ENCODE measurements at places on chromosomes 16 and 17.

DNA sequence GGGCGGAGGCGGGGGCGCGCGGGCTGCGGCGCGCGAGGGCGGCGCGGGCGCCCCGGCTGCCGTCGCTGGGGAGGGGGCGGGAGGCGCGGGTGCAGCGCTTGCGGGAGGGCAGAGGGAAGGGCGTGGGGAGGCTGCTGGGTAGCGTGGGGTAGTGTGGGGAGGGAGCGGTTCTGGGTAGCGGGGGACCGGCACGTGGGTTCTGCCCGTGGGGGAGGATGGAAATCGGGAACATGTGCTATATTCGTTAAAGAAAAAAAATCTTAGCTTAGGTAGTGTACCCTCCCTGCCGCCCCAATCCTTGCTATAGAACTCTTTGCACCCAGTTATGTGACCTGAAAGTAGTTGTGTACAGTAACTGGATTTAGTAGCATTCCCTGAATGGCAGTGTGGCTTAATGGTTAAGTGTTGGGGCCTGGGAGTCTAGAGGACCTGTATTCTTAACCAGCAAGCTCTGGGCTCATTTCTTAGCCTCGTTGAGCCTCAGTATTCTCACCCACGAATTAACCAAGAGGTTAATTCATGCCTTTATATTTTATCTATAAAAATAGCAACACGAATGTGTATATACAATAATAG is 646 bp downstream of the RABEP1 start:
- no peak for DNase-seq

DNA sequence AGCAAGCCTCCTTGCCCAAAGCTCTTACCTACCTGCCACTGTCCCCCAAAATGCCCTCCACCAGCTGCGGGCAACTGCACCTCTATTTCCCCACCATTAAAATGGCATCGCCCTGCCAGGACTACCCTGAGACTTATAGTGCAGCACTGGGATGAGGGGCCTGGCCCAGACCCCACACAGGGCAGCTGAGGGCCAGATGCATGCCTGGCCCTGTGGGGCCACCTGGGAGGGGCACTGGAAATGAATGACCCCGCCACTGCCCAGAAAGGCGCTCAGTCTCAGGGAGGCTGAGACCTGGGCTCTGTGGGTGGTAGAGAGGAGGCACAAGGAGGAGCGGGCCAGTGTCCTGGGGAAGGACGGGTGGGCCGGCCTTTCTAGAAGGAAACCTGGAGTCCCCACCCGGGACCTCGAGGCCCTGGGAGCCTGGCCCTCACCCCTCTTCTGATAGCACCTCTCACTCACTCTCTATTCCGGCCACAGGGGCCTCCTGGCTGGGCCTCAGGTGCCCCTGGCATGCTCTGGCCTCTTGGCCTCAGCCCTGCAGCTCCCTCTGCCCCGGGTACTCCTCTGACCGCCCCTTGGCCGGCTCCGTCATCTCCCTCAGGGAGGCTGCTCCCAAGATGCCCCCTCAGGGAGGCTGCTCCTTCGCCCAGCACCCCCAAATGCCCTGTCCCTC is 26.9 kb downstream of the KATNB1 start:
- DNase-seq = no peak

GRCh38 chr16:49282690-49283375 is 1.2 kb upstream of the CBLN1 start:
- peak; percentile 48 for DNase-seq

DNA sequence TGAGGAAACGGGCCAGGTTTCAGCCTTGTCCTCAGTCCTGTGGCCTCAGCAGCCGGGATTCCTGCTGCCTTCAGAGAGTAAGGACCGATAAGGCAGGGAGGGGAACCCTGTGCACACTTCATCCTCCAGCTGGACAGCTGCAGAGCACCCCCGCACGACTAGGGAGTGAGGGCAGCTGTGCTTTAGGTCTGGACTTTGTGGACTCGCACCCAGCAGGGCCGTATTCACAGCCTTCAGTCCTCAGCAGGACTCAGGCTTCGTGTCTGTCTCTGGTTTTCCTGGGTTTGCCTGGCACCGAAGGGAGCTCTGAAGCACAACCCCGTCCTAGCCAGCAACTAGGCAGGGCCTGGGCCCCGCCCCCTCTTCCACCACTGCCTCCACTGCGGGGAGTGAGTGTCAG is 45.8 kb upstream of the CACNG5 start:
- DNase-seq = no peak
